ENCODE measurements at places on chromosomes 6 and 20. TPM values are rescaled to one million over a fixed set of nuclear protein-coding genes. Genes with fewer than 3 reads are reported as not detected.

GRCh38 chr20:62543470-62544302 is 67.9 kb upstream of the GATA5 start:
- no peak for DNase-seq

- DNase-seq: peak; percentile 68
Measured at GRCh38 chr6:35139924-35140638, 1.1 kb downstream of the TCP11 start.

DNA sequence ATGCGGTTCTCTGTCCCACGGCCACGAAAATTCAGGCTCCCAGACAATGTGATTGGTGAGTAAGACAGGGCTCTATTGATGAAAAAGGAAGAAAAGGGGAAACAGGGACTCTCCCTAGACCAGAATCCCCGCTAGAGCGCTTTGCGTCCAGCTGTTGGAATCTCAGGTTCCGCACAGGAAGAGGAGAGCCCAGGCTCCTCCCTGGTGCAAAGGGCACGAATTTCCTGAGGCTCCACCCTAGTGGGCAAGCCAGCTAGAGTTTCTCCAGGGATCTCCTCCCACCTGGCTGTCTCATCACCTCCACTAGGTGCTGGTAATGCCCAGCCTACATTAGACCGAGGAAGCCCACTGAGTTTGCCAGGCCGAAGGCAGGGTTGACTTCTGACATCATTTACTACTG is 135.9 kb upstream of the SOX4 start:
- no peak for DNase-seq

CEP43 gene
- total RNA-seq: 21.3 TPM

LINC00237 gene
- not detected for total RNA-seq
